HT1080 (cell line): ENCODE measurements at places on chromosomes 7 and 10. TPM values are rescaled to one million over a fixed set of nuclear protein-coding genes. Genes with fewer than 3 reads are reported as not detected.

The ACTL6B gene
- total RNA-seq, result not detected in 2 replicates

The SMKR1 gene
- total RNA-seq, result 0.40 TPM in 2 replicates

The CNTNAP2 gene
- not detected in 2 replicates for total RNA-seq

The TMEM225B gene
- not detected in 2 replicates for total RNA-seq

The H2BK1 gene
- not detected in 2 replicates for total RNA-seq

The SCIN gene
- total RNA-seq, result 0.03 TPM in 1 of 2 replicates, not detected in the other

The CPA1 gene
- total RNA-seq, result not detected in 2 replicates

The EBLN1 gene
- 0.29 TPM in 1 of 2 replicates, not detected in the other for total RNA-seq

The AKR1C3 gene
- total RNA-seq, result 5.1 and 11.0 TPM in 2 replicates

The CTNNA3 gene
- total RNA-seq, result not detected in 2 replicates

The DDX21 gene
- 170 and 188 TPM in 2 replicates for total RNA-seq

The IGF2BP3 gene
- 39.5 and 44.1 TPM in 2 replicates for total RNA-seq

The ARHGEF5 gene
- 1.0 and 2.5 TPM in 2 replicates for total RNA-seq

The ZNF804B gene
- total RNA-seq, result not detected in 2 replicates

The HPSE2 gene
- total RNA-seq, result not detected in 2 replicates

The FEZF1 gene
- total RNA-seq, result not detected in 2 replicates

The PDE1C gene
- total RNA-seq, result 0.53 and 1.3 TPM in 2 replicates

The TASOR2 gene
- total RNA-seq, result 72.6 and 74.4 TPM in 2 replicates

The SPACDR gene
- 0.85 TPM in 1 of 2 replicates, not detected in the other for total RNA-seq

The SP4 gene
- total RNA-seq, result 5.1 and 5.7 TPM in 2 replicates

The KCNIP2 gene
- 1.2 TPM in 1 of 2 replicates, not detected in the other for total RNA-seq

The TEX47 gene
- not detected in 2 replicates for total RNA-seq
